ENCODE measurements at places on chromosomes 4 and X.

- no peak for DNase-seq
These were observed 55.3 kb upstream of the CXorf51B start for GRCh38 chrX:146754268-146754667.

- no peak for DNase-seq
These were observed 484.2 kb upstream of the HS3ST1 start for GRCh38 chr4:11912886-11913285.

GRCh38 chrX:132270021-132270420, 50.8 kb upstream of the RAP2C start:
- DNase-seq: no peak

- no peak for DNase-seq
These were observed 140.3 kb downstream of the PDHA2 start for GRCh38 chr4:95979961-95980876.

GRCh38 chrX:115268421-115268820, 21.1 kb upstream of the LUZP4 start:
- peak; percentile 32 for DNase-seq

GRCh38 chr4:138267835-138268234, 25.7 kb upstream of the SLC7A11 start:
- no peak for DNase-seq

DNA sequence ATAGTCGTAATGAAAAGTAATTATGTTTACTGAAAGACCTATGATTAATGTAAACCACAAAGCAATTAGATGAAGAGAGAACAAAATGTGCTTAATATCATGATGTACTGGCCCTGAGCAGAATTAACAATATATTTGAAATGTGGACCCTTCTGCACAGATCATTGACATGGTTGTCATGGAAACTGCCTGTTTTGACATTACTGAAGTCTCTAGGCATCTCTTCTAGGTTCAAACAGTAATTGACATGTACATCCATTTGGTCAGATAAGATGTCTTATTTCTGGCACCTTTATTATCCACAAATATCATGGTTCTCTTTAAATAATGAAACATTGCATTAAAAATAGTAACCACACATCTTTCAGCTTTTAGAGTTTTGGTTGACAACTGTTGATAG, 251.7 kb upstream of the GNPDA2 start:
- DNase-seq: no peak

Data from ELR (cell line).